ENCODE measurements at places on chromosomes 12 and 14.

GRCh38 chr14:52011523-52011922, 22.2 kb downstream of the RTRAF start:
- DNase-seq: no peak

GRCh38 chr12:116370886-116371580, 93.5 kb upstream of the MED13L start:
- DNase-seq: no peak

- no peak for DNase-seq
These were observed at the start of gene ASCL1 for GRCh38 chr12:102957339-102958050. Gene ASCL1 (plus strand): TSS chr12:102957674. CDS start chr12:102958245, 571 bp downstream.

- DNase-seq: no peak
These were observed 111.0 kb downstream of the MSRB3 start for GRCh38 chr12:65389436-65389835.

DNA sequence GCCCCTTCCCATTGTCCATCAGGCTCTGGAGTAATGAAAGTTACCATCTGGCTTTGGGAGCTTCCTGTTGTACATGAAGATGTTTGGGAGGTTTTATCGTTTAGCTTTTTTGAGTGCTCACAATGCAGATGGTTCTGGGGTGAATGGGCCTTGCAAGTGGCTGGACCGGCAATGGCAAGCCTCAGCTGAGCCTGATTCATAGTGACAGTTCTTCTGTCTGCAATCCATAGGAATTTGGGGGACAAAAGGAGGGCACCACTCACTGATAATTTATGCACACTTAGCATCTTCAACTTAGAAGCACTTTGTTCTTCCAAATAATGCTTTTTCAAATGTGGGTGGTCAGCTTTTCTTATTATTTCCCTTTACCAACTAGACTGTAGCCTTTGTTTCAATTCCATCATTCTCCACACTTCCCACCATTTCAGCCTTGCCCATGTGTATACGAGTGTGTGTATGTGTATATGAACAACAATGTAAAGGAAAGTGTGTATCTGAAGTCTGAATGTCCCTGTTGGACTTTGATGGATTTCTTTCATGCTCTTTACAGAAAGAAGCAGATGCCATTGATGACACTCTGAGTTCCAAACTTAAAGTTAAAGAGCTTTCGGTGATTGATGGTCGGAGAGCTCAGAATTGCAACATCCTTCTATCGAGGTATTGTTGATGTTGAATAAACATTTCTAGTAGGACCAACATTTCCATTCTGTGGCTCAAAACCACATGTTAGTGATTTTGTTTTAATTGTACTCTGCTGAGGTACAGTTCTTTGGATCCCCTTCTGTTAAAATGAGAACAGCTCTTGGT, 125.5 kb downstream of the GPR135 start:
- no peak for DNase-seq

- peak; percentile 84 for DNase-seq
These were observed 1.3 kb downstream of the CHST11 start for GRCh38 chr12:104457746-104458693.

DNA sequence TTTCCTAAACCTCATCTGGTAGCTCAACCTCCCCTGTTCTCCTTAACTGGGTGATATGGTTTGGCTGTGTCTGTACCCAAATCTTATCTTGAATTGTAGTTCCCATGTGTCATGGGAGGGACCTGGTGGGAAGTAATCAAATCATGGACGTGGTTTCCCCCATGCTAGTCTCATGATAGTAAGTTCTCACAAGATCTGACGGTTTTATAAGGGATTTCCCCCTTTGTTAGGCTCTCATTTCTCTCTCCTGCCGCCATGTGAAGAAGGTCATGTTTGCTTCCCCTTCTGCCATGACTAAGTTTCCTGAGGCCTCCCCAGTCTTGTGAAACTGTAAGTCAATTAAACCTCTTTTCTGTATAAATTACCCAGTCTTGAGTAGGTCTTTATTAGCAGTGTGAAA, 19.5 kb downstream of the COX16 start:
- no peak for DNase-seq

- DNase-seq: no peak
These were observed 29.1 kb downstream of the CCDC88C start for GRCh38 chr14:91388551-91388975.

- DNase-seq: no peak
These were observed 13.2 kb downstream of the CALCOCO1 start for GRCh38 chr12:53714004-53714403.

- no peak for DNase-seq
These were observed 182.9 kb downstream of the EXOC5 start for GRCh38 chr14:57085801-57086200.

GRCh38 chr14:36768638-36769337, 107.1 kb downstream of the PAX9 start:
- DNase-seq: no peak

DNA sequence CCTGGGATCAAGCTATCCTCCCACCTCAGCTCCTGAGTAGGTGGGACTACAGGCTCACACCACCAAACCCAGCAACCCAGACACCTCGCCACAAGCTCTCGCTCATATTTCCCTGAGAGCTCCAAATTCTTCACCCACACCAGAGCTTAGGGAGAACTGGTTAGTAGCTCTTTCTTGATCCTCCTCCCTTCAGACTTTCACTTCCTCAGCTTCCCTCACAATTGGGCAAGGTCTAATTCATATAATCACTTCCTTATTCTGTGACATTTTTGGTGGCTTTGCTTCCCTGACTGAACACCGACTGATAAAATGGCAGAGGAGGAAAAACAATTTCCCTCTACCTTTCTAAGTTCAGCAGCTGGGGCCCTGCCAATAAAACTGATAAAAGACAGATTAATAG, 88.5 kb downstream of the GXYLT1 start:
- DNase-seq: no peak

GRCh38 chr14:100072783-100073346, 7.6 kb downstream of the EVL start:
- DNase-seq: peak; percentile 30

DNA sequence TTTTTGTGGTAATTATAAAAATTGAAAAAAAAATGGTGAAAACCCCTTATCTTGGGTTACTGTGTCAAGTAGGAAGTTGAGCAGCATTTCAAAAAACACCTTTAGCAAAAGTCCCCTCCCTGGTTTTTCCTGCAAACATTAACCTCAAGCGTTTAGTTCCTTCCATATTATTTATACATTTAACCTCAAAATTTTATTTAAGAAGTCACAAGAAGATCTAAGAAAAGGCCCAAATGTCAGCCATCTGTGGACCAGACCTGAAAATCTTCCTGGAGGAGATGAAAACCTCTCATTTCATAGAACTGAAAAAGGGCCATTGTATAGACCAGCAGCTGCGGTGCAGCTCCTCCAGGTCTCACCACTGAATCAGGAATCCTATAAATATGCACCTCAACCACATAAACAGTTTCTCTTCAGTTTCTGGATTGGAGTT, 40.4 kb upstream of the BTG1 start:
- no peak for DNase-seq

DNA sequence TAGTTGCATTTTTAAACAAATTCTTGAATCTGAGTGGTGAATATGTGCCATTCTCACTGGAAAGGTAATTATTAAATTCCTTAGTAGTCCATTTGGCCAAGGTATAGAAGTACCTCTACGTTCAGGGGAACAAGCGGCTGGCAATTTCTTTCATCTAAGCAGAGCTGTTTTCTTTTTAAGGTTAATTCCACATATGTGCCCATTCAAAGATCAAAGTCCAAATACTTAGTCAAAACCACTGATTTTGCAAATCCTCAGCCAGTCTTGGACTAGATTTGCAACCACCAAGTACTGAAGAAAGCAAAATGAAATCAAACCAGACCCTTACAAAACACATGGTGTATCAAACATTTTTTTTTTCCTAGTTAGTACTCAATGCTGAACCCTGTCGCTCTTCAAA, 68.7 kb upstream of the JDP2 start:
- no peak for DNase-seq

DNA sequence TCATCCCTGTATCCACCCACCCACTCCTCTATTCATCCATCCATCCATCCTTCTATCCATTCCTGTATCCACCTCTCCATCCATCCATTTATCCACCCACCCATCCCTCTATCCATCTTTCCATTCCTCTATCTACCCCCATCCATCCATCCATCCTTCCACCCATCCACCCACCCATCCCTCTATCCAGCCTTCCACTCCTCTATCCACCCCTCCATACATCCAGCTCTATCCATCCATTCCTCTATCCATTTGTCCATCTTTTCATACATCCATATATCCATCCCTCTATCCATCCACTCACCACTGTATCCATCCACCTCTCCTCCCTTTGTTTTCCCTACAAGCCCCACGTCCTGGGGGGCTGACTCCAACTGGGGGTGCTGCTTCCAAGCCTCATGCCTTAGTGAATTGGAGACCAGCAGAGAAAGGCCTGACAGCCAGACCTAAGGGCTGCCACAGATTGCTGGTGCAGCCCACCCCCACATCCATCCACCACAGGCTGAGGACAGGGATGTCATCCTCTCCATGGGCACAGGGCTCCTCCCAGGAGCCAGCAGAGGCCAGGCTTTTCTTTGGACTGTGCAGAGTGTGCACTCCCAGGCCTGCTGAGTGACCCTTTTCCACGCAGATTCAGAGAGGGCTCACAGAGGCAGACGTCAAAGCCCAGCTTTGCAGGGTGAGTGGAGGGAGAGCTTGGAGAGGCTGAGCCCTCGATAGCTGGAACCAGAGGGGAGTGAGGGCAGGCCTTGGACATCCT, 18.9 kb upstream of the GPR132 start:
- no peak for DNase-seq

GRCh38 chr14:68269136-68269927, 449.8 kb downstream of the RAD51B start:
- no peak for DNase-seq

DNA sequence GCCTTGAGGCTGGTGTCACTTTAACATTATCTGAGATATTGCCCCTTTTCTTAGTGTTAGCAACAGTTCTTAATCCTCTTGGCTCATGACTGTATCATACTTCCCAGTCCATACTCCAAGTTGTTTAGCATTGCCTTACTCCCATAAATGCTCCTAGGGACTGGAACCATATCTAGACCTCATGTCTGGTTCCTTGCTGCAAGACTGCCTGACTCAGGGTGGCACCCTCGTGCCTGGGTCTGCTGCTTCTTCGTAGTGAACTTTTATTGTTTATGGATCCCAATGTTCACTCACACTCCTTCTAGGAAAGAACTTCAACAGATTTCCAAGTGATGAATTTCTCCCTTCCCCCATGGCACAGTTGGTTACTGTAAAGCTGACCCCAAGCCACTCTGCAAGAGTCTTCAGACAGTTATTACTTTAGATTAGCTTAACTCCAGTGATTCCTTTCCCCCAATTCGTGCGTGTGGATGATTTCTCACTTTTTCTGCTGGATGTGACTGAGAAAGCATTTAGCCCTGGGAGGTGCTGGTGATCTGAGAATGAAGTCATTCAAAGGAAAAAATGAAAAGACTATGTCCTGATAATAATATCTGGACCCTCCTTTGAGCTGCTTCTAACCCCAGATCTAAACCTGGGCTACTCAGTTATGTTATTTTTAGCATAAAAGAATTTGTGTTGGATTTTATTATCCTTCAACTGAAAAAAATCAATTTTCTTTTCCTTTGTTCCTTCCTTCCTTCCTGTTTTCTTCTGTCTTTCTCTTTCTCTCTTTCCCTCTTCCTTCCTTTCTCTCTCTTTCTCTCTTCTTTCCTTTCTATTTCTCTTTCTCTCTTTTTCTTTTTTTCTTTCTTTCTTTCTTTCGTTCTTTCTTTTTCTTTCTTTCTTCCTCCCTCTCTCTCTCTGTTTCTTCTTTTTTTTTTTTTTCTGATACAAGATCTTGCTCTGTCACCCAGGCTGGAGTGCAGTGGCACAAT, 47.5 kb upstream of the PPP1R12A start:
- no peak for DNase-seq

- no peak for DNase-seq
These were observed 43.6 kb upstream of the DDX11 start for GRCh38 chr12:31029916-31030562.

GRCh38 chr12:8779862-8780261, 42.6 kb upstream of the A2ML1 start:
- no peak for DNase-seq

- DNase-seq: peak; percentile 64
These were observed 76.9 kb downstream of the OTX2 start for GRCh38 chr14:56733396-56733795.

DNA sequence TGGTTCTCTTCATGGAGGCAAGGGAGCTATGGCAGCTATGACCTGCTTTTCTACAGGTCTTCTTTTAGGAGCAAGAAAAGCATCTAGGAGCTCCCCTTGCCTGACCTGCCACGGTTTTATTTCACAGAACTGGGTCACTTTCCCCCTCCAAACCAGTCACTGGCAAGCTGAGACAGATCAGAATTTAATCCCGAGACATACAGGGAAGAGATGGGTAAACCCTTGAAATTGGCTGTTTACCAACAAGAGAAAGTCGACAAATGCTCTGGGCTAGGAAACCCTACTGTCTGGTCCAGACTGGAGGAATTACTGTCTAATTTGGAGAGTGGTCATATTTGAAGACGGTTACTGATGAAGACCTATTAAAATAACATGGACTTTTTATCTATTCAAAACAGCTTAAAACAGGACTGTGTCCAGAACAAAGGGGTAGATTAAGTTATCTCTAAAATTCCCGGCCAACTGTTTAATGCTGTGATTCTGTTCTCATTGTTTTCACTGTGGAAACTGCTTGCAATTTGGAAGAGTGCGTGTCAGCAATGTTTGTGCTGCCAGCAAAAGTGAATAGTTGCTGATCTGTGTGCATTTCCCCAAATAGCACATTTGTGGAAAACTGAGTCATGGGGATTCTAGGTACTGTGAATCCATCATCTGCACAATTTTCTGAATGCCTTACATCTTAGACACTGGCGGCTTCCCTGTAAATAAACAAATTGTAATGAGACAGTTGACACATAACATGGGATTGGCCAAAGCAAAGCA, 73.4 kb upstream of the EEA1 start:
- no peak for DNase-seq

DNA sequence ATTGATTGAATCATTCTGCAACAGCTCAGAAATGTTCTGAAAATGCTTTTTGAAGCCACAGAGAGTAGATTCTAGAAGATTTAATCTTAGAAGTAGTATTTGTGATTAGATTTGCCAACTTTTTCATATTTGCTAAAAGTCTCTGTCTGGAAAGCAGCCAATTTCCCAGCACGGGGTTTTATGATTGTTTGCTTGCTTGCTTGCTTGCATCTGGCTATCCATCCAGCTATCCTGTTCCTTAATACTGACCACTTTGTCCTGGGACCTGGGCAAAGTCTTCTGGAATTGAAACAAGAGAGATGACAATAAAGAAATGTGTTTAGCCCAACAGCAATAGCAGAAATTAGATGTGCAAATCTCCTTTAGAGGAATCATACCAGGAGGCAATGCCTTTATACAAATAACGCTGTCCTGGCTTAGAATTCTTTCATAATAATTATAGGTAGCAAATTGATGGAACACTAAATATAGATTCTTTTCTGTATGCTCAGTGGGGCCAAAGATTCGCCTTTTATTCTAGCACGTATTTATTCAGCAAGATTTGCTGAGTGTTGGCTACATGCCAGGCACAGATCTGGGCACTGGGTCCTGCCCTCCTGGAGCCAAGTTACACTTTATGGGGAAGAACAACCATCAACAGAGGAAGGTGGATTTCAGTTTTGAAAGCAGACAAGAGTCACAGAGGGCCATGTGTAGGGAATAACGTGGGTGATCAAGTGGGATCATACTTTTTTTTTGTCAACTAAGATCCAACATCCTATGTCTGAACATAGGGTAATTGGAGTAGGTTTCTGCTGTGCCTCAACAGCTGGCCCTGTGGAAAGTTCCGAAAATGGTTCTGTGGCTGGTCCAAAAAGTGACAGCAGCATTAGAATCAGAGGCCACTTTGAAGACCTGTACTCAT, 25.3 kb downstream of the MYBPC1 start:
- DNase-seq: no peak
